ENCODE measurements at places on chromosomes 11 and 22.

- no peak for DNase-seq
Measured at GRCh38 chr22:38505541-38506117, 482 bp downstream of the DDX17 start.

GRCh38 chr11:704781-705645 is 1.0 kb upstream of the EPS8L2 start:
- DNase-seq = no peak

- DNase-seq = no peak
Measured at GRCh38 chr11:57641011-57641807, 8.5 kb downstream of the YPEL4 start.

DNA sequence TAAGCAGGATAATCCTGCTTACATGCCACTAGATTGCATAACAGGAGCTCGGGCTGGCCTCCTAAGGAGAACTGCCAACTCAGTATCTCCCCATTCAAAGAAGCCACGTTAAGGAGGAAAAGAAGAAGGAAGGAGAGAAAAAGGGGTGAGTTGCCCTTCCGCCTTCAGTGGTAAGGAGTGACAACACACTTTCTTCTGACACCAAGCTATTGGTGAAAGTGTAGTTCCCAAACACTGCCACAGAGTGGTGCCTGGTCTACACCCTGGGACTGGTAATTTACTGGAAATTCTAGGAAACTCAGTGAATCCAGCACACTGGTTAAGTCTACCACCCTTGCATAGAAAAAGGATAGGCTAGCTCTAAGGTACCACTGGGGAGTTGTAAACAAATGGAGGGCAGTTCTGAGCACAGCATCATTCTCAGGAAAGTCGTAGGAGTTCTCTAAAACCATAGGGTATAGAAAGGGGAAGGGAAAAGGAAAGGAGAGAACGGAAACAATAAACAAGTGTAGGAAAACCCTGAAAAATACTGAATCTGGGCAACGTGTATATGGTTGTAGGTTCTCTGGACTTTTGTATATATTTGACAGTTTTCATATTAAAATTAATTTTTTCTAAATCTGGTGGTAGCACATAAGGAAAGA is 58.2 kb downstream of the RRAS2 start:
- DNase-seq = no peak

DNA sequence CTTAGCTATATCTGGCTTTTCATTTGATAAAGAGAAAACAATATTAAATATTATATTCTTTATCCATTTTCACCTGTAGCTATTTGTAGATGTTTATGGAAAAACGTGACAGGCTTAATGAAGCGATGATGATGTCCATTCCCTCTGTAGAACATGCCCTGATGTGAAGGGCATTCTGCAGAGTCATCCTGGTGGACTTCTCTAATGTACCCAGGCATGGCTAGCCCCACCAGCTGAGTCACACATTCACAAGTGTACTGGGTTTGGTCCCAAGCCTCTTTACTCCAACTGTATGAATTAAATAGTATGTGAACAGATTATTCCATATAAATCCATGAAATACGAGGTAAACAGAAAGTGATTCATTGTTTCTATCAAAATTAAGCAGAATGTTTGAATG is 139.3 kb downstream of the CADM1 start:
- DNase-seq = no peak

DNA sequence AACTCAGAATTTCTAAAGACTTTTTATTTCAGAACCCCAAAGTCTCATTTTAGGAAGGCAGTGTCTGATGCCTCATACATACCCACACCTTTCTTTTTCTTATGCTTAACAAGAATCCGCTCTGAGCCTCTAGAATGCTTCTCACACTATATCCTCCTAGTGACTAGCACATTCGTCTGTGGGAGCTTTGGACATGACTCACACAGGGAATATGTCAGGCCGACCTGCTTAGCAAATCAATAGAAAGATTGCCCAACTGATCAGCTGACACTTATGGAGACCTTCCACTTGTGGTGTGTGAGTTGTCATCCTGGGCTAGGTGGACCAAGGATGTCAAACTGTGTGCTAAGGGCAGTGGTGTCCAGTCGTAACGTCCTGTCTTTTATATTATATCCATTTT is 129.9 kb upstream of the TTC12 start:
- peak; percentile 56 for DNase-seq

DNA sequence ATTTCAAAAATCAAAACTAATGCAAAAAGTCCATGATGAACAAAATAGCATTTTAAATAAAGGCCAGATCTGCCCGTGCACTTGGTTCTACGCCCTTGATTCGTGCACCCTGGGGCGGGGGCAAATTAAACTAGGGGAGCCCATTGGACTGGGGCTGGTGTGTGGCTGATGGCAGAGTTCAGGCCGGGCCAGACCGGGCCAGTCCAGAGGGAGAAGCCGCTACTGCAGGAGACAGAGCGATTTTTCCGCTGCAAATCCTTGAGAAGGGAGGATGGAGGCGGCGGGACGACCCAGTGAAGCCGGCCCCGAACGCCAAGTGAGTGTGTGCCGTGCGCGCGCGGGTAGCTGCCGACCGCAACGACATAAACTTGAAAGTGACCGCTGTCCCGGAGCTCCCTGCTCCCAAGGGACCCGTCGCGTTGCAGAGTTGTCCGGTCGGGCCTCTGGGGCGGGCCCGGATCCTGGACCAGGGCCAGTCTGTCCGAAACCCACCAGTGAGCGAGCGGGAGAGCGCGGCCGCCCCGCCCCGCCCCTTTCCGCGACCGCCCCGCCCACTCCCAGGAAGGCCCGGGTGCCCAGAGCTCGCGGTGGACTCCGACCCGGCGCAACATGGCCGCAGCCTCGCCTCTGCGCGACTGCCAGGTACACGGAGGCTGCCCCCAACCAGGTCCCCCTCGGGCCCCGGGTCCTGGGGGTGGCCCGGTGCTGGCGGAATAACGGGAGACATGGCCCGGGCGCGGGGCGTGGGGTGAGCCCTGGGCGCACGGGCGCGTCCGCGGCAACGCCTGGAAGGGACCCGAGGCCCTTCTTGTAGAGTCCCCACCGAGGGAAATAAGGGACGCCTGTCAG is at the start of gene TTC38:
TTC38 (plus strand) TSS at position 578 of the 849 bp plus-strand sequence; CDS start at position 610, 32 bp downstream.
- DNase-seq = no peak

GRCh38 chr11:87036756-87037449 is 831 bp upstream of the TMEM135 start:
- DNase-seq = no peak

GRCh38 chr11:33588056-33588455 is 112.6 kb downstream of the C11orf91 start:
- no peak for DNase-seq

DNA sequence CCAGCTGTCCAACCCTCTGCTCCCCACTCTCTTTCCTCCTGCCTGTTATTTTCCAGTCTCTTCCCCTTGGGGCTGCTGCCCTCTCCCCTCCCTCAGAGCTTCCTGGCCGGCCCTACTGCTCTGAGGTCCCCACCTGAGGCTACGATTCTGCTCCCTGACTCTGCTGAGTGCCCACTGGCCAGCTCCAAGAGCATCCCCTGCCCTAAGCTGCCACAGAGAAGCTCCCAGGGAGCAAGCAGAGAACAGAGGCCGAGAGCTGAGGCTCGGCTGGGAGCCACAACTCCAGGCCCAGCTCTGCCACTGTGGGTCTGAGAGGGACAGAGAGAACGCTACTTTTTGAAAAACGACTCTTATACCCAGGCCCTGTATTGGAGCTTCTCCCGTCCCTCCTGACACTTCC is 61.1 kb downstream of the CHRDL2 start:
- no peak for DNase-seq

- no peak for DNase-seq
Measured at GRCh38 chr11:63210111-63210510, 33.3 kb downstream of the SLC22A25 start.

- DNase-seq = no peak
Measured at GRCh38 chr22:24592851-24593558, at the start of gene LRRC75B. Gene LRRC75B (minus strand): TSS chr22:24593073. CDS start chr22:24593039, 34 bp downstream.

DNA sequence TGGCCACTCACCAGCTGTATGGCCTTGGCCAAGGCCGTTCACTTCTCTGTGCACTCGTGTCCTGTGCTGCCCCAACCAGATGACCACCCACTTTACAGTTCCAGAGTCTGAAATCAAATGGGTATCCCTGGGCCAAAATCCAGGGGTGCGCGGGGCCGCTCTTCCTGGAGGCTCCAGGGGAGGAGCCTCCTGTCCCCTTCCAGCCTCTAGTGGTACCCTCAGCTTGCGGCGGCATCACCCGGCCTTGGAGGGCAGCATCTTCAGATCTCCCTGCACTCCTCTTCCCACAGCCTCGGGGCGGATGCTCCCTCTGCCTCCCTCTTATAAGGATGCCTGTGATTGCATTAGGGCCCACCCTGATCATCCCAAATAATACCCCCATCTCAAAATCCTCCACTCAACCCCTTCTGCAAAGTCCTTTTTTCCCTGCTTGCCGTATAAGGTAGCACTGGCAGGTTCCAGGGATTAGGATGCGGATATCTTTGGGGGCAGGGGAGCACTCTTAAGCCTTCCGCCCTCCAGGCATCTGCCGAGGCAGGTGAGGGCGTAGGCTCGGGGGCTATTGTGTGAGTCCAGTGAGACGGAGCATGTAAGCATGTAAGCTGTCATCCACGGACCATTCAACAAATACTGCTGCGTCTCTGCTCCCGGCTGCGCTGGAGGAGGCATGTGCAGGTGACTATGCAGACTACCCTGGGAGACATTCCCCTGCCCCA is 24.4 kb upstream of the SHISAL1 start:
- no peak for DNase-seq

- no peak for DNase-seq
Measured at GRCh38 chr22:39684702-39685281, 114.2 kb downstream of the CACNA1I start.

- DNase-seq = no peak
Measured at GRCh38 chr11:68053981-68054812, 15.4 kb downstream of the TCIRG1 start.

GRCh38 chr11:64608046-64608445 is 17.0 kb downstream of the SLC22A12 start:
- no peak for DNase-seq

- DNase-seq = no peak
Measured at GRCh38 chr11:92204731-92205130, 19.9 kb upstream of the FAT3 start.

- DNase-seq = no peak
Measured at GRCh38 chr11:65416841-65417701, 5.5 kb upstream of the NEAT1 start.

DNA sequence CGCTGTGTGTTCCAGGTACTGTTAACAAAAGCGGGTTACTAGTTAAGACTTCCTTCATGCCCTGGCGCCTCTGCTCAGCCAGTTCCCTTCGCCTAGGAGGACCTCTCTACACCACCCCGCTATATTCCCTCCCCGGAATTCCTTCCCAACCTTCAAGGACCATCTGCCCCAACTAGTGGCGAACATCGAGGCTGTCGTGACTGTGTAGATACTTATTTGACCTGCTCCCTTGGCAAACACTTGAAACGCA is 450 bp upstream of the BCL2L13 start:
- peak; percentile 54 for DNase-seq

DNA sequence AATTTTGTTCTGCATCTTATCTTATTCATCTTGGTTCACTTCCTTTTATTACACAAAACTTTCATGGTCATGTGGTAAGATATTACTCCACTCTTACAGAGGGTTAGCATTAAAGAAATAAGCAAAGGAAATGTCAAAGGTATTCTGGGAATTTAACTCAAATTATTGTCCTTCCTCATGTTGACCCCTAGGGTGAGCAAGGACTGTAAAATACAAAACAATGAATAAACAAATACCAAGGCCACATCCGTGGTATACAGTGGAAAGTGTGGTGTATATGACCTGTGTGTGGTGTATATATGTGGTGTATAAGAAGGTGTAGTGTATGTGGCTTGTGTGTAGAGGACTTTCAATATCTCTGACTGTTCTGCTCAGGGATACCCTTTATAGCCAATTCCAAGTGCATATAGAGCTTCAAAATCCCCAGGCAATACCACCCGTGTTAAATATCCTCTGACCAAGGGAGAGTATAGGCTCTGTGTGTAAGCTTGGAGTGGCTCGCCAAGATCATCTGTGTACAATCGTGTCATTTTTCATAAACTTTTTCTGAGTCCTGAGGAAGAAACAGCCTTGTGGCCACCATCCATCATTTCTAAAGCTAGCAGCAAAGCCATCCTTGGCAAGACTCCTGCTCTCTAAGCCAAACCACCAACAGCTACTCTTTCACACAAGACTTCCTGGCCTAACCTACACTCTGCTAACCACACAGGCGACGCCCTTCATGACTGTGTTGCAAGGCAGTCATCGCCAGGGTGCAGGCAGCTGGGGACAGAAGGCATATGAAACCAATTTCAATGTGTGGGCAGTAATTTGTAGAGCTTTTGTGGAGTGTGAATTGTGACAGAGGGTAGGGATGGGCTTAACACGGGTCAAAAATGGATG is 548.0 kb downstream of the ETS1 start:
- DNase-seq = no peak

- DNase-seq = no peak
Measured at GRCh38 chr11:27653990-27654758, 46.1 kb downstream of the BDNF start.

GRCh38 chr22:17580441-17581031 is 17.2 kb downstream of the SLC25A18 start:
- DNase-seq = no peak

DNA sequence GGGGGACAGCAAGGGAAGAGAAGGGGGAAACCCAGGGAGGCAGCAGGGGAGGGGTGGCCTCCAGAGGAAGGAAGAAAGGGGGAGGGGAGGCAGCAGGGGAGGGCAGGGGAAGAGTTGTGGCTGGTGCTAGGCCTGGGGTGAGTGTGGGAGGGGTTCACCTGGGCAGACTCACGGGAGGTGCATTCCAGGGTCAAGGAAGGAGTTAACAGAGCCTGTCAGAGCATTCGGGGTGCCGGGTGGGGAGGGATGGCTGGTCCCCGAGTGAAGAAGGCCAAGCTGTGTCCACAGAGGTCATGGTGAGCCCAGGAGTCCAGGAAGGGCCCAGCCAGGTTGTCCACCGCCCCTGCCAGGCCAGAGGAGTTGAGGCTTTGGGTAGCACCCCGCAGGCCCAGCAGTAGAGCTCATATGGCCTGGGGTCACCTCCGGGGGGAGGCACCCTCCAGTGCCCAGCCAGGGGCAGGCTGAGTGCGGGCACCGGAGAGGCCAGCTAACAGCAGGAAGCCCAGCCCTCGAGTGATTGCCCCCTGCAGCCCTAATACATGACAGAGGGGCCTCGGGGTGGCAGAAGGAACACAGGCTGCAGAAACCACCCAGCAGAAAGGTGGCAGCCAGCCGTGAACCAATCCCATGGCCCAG is 31.1 kb upstream of the PPARA start:
- DNase-seq = no peak

DNA sequence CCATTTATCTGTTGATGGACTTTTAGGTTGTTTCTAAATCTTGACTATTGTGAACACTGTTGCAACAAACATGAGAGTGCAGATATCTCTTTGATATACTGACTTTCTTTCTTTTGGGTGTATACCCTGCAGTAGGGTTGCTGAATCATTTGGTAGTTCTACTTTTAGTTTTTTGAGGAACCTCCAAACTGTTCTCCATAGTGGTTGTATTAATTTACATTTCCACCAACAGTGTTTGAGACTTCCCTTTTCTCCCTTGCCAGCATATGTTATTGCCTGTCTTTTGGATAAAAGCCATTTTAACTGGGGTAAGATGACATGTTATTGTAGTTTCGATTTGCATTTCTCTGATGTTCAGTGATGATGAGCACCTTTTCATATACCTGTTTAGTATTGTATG is 330.0 kb downstream of the DDX10 start:
- no peak for DNase-seq
